NCI-H774 (cell line): ENCODE measurements at places on chromosomes 6 and 20.

DNA sequence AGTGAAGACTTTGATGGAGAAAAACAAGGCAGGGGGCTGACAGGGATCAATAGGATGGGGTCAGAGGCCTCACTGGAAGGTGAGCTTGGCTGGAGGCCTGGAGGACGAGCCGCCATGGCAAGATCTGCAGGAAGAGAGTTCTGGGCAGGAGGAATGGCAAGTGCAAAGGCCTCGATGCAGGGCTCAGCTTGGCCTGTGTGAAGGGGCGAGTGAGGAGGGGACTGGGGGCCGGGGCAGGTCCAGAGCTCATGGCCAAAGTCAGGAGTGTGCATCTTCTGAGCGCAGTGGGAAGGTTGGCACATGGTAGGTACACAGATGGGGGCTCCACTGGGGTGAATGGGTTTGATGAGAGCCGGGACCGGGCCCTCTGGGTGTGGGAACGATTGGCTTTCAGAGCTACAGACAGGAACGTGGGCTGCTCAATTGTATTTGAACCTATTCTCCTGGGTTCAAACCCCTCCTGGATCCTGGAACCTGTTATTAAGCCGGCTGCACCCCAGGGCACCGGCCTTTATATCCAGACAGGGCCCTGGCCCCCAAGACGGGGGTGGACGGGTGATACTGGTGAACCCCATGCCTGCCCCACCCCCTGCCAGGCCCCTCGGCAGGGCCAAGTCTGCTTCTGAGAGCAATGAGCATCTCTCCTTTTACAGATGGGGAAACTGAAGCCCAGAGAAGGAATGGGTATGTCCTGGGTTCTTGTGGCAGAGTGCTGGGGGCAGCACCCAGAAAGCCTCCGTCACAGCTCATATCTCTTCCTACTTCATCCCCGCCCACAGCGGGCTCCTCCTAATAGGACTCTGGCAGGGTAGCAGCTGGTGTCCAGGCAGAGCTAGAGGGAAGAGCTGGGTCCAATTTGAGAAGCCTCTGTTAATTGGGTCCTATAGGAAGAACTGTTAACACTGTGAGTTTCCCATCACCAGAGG lies 106.1 kb downstream of the CEBPB start:
- DNase-seq: no peak

DNA sequence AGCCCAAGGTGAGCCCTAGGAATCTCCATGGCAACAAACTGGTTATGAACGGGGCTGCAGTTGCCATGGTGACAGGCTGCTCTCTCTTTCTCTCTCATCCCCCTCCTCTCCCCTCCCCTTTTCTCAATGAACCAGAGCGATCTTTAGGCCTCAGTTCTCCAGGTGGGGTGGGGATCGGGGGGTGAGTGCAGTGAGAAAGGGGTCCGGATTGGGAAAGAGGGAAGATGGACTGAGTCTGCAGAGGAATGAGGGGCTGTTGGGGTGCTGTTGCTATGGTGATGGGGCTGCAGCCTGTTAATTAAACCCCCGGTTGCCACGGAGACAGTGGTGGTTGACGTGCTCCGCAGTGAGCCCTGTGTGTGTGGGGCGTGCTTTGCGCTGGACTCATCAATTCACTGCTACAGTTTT lies 3.6 kb upstream of the SLC12A5 start:
- no peak for DNase-seq

- no peak for DNase-seq
These were observed 5.4 kb downstream of the RTEL1 start for GRCh38 chr20:63663332-63664066.

- no peak for DNase-seq
These were observed 16.0 kb upstream of the TAAR1 start for GRCh38 chr6:132675002-132675401.

DNA sequence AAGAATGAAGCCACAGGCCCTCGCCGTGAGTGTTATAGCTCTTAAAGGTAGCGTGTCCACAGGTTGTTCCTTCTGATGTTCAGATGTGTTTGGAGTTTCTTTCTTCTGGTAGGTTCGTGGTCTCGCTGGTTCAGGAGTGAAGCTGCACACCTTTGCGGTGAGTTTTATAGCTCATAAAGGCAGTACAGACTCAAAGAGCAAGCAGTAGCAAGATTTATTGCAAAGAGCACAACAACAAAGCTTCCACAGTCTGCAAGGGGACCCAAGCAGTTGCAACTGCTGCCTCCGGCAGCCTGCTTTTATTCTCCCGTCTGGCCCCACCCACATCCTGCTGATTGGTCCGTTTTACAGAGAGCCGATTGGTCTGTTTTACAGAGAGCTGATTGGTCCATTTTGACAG lies 5.2 kb downstream of the HIVEP1 start:
- no peak for DNase-seq

GRCh38 chr6:97468981-97469380 lies 186.0 kb upstream of the MMS22L start:
- DNase-seq: no peak

GRCh38 chr6:140774080-140774505 lies 1358.6 kb upstream of the GJE1 start:
- peak; percentile 17 for DNase-seq

GRCh38 chr6:3773678-3774298 lies 22.3 kb upstream of the PXDC1 start:
- no peak for DNase-seq

DNA sequence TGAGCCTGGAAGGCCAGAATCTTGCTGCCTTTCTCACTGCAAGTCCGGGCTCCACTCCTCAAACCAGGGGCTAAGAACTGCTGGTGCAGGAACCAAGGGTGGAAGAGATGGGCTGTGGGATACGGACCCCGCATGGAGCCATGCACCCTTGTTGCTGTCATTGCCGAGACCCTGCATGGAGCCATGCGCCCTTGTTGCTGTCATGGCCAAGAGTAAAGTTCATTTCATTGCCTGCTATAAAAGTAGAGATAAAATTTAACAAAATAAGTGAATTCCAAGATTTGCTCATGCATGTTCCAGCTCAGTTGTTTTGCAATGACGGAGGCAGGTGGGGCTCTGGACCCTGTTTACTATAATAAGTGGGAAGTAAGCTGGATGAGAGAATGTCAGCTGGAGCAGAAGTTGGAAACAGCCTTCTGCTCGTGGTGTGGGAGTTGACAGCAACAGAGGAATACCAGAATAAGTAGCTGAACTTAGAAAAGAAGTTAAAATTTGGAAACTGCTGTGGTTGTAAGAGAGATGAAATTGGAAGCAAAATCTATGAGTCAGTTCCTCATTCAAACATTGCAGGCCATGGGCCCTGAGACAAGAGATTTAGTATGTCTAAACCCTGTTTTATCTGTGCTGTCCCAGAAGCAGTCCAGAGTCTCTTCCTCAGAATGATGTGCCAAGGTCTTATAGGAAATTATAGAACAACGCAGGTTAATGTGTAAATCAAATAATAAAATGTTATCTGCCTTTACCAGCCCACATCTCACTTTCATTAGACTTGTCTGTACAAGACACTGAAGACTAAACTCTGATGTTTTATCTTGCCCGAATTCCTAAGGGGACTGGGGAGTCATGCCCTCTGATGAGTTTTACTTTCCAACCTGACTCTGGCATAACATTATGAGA lies 15.8 kb upstream of the THBS2 start:
- no peak for DNase-seq

GRCh38 chr6:15770347-15771143 lies 107.7 kb upstream of the DTNBP1 start:
- no peak for DNase-seq

DNA sequence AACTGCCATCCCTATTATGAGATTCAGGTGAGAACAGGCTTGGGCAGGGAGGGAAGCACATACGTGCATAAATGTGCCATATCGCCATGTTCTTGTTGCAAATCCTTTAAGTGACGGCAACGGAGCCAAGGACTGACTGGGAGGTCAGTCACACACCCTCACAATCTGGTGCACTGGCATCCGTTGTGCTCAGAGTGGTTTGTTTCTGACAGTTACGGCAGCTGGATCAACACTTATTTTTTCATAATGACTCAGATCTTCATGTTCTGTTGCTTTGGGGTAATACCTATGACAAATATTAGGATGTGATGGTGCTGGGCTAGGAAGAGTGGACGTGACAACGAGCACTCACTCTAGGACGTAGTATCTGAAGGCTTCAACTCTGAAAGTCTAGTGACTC lies 56.2 kb upstream of the PREP start:
- no peak for DNase-seq

GRCh38 chr20:49597825-49598395 lies 30.0 kb upstream of the PTGIS start:
- DNase-seq: no peak

GRCh38 chr6:23659125-23659524 lies 466.9 kb upstream of the NRSN1 start:
- DNase-seq: peak; percentile 5

- no peak for DNase-seq
These were observed 643 bp upstream of the MAP3K4 start for GRCh38 chr6:160990847-160991405.

- DNase-seq: no peak
These were observed 195.6 kb downstream of the HDGFL1 start for GRCh38 chr6:22765015-22765414.

DNA sequence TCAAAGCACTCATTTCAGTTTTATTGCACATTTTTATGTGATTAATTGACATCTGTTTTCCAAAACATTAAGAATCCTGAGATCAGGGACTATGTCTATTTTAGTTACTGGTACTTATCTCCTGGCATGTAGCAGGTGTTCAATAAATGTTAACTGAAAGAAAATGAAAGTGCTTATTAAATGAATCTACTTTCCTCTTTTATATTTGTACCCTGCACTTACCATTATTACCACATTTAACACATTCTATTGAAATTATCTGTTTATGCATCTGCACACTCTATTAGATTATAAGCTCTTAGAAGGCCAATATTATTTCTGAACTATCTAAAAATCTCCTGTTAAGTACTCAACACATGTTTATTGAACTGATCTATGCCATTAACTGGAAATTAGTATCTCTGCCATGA lies 131.9 kb downstream of the EPM2A start:
- no peak for DNase-seq

- peak; percentile 14 for DNase-seq
These were observed 1.1 kb downstream of the L3MBTL3 start for GRCh38 chr6:130019326-130020072.

DNA sequence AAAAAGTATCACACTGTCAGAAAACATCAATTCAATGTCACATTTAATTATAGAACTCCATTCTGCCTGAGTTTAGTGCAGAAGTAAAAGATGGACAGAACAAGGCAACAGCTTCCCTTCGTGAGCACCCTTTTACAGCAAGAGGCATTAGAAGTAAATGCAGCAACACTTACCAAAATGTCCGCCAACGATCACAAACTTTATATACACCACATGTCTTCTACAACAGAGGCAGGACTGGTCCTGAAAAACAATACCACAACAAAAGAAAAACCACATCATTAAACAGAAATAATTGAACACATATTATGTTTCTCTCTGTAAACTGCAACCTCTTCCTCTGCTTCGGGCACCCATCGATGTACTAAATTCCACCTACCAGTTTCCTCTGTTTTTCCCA lies 92.9 kb downstream of the FYN start:
- no peak for DNase-seq

GRCh38 chr6:119034827-119035458 lies 43.5 kb downstream of the FAM184A start:
- no peak for DNase-seq

GRCh38 chr6:111338843-111339242 lies 144.2 kb downstream of the REV3L start:
- DNase-seq: no peak

- no peak for DNase-seq
These were observed 23.1 kb downstream of the IYD start for GRCh38 chr6:150391890-150392289.

- DNase-seq: no peak
These were observed 8.7 kb upstream of the RAMACL start for GRCh38 chr6:166595061-166595780.

DNA sequence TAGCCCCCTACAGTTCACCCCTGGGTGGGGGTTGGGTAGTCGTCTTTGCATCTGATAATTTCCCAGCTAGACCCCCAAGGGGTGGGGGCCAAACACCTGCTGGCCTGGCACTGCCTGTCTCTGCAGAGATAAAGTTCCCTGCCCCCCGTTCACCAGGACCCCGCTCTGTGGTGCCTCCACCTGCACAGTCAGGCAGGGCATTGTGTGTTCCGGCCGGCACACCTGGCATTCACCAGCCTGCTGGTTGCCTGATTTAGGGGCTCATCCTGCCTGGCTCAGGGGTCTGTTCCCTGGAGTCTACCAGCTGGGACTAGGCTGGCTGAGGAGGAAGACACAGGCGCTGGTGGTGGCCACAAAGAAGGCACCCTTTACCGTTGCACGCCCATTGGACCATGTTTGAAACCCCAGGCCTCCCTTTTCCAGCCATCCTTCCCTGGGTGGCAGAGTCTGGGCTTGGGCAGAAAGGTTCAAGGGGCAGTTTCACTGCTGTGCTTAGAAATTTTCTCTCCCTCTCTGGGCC lies 30.8 kb upstream of the SCRT2 start:
- no peak for DNase-seq

DNA sequence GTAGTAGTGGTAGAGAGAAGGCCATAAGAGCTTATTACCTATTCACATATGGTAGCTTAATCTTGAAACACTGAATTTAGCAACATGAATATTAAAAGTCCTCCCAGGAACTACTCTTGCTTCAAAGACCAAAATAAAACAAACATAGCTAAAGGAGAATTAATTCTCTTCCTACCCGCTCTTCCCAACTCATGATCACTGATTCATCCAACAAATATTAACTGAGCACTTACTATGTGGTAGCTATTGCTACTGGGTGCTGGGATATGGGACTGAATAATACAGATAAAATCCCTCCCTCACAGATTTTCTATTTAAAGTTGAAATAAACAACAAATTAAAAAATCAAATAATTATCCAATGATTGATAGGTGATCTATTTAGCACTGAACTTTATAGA lies 287.1 kb downstream of the BTBD9 start:
- no peak for DNase-seq

- DNase-seq: no peak
These were observed 213.5 kb upstream of the SULF2 start for GRCh38 chr20:47998736-47999135.

DNA sequence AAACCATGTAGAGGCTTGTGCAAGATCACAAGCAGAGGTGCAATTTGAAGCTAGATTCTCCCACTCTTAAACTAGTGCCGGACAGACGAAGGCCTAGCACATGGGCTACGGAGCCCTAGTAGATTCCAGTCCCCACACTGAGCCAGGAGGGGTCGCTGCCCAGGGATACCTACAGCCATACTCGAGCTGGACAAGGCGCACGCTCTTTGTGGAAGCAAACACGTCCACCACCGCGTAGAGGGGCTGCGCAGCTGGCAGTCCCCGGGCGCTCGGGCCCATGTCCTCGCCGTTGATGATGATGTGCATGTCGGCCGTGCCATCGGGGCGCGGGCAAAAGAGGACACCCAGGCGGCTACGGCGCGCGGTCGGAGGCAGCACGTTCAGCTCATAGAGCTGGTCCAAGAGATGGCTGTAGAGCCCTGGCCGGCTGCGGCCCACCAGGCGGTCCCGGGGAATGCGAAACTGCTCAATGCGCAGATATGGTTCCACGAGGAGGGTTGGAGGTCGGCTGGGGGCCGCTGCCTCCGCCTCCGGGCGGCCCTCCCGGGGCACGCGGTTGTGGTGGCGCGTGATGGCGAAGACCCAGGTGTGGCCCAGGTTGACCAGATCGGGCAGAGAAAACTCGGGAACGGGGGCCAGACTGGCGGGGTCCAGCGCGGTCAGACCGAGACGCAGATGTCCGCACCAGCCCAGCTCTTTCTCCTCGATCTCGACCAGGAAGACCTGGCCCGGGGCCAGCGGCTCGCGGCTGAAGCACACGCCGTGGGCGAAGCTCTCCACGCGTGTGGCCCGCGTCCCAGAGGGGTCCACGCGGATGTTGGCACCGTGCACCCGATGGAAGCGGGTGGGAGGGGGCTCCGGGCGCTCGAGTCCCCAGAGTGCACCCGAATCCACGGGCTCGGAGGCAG lies 677 bp downstream of the NEURL2 start:
- DNase-seq: no peak

GRCh38 chr6:159473475-159474263 lies 219.4 kb downstream of the SOD2 start:
- DNase-seq: no peak
